ENCODE measurements at places on chromosomes 7 and 10. TPM values are rescaled to one million over a fixed set of nuclear protein-coding genes. Genes with fewer than 3 reads are reported as not detected.
A peak's percentile ranks its signal among the peaks of the same experiment; 100 is the strongest.

EVX1 gene
- not detected for total RNA-seq

FAM180A gene
- not detected for total RNA-seq

MRPL43 gene
- total RNA-seq = 92.1 TPM

WDR86 gene
- 1.0 TPM for total RNA-seq

VSTM4 gene
- total RNA-seq = 7.1 TPM

FAM241B gene
- 1.2 TPM for total RNA-seq

DNA sequence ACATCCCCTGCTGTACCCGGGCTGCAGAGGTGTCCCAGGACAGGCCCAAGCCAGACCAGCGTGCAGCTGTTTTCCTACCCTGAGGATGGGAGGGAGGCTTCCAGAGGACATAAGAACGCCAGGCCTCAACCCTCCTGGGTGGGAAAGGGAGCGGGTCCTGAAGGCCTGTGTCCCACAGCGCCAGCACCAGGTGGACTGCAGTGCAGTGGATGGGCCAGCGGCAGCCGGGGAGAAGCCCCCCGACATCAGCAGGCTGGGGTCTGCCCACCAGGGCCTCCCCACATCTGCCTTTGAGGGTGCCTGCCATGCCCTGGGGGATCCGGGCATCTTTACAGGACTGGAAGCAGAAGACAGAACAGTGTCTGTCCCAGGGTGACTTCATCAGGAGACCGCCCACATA, 22.8 kb upstream of the ZNF716 start:
- DNase-seq = no peak

GRCh38 chr7:106071999-106072714, 40.0 kb downstream of the SYPL1 start:
- DNase-seq = no peak

GRCh38 chr7:155450970-155451801, 6.7 kb upstream of the EN2 start:
- peak; percentile 62 for DNase-seq

GRCh38 chr10:22317076-22317370, 835 bp downstream of the COMMD3 start:
- DNase-seq = no peak

DNA sequence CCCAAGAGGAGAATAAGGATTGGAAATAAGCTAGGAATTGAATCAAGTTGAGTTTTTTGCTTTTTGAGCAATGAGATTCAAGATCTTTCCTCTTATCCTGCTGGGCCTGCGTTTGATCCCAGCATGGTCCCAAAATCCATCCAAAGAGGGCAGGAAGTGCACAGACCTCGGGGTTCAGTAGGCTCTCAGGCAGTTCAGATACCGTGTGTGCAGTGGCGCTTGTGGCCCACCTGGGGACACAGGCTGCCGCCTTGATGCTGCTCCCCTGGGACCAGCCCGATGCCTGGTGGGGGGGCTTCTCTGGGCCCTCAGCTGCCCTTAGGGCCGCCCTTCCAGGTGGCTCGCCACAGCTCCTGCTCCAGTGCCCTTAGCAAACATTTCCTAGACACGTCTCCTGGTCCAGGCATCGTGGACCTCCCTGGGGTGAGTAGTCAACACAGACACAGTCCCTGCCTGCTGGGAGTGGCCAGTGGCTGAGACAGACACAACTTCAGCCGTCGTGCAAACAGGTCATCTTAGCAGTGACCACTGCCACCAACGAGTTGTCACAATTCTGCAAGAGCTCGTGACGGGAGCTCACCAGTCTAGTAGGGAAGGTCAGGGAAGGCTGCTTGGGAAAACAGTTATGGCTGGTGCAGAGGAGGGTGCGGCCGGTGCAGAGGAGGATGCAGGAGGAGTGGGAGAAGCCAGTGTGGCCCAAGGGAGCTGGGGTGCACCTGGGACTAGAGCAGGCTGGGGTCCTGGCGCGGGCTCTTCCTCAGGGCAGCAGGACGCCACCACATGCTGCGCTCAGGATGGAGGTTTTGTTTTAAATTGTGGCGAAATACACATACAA, 21.7 kb upstream of the JAKMIP3 start:
- DNase-seq = no peak

- DNase-seq = no peak
Observed at GRCh38 chr7:129908181-129908580, 44.6 kb downstream of the UBE2H start.

- no peak for DNase-seq
Observed at GRCh38 chr7:132666071-132666773, 90.0 kb upstream of the PLXNA4 start.

- DNase-seq = no peak
Observed at GRCh38 chr7:30906014-30906413, 5.6 kb upstream of the AQP1 start.

DNA sequence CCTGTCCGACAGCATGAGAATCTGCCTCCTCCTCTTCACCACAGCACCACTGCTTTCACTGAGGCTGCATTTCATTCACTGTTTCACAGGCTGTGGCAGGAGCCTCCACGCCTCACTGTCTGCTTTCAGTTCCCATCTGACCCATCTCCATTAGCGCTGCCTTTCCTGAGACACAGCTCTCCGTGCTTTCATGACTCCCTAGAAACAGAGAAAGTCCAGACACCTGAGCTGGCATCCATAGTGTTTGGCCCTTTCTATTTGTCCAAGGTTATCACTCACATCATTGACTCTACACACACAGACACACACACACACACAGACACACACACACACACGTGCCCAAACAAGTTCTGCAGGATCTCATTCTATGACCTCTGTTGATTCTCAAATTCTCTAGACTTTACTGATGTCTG, 5.2 kb downstream of the LGI1 start:
- DNase-seq = no peak

GRCh38 chr7:130070861-130071622, 708 bp downstream of the KLHDC10 start:
- no peak for DNase-seq

GRCh38 chr10:739403-739802, 49.9 kb upstream of the DIP2C start:
- no peak for DNase-seq

DNA sequence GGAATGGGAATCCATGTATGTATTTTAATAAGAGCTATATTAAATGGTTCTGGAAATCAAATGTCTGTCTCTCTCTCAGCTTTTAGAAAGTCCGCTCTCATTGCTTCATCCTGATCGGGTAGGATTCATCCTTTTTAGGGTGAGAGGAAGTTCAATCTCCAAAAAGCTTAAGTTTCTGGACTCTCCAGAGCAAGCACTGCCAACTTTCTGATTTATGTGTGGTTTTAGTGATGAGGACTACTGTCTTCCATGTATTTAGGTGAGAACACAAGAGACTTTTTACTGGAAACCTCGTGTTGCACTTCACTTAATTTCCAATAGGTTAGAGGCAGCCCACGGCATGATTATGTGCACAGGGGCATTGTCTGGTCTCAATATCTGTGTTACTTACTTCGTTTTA, 267.9 kb downstream of the SUGCT start:
- no peak for DNase-seq

GRCh38 chr10:33026422-33026821, 68.4 kb upstream of the ITGB1 start:
- no peak for DNase-seq

DNA sequence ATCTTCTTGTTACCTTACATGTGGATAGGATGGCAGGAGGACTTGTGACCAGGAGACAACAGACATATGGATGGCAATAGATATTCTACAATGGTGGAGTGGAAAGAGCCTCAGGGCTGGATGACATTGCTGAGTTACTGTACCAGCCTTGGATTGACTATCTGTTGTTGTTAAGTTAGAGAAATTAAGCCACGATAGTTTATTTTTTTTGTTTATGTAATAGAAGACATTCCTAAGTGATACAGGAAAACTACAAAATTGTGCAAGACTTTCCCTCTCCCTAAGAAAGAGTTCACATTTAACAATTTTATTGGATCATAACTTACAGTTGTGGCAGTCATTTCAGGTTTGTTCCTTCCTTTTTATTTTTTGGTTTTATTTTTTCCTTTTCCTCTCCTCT, 230.7 kb upstream of the CACNA2D1 start:
- DNase-seq = no peak

DNA sequence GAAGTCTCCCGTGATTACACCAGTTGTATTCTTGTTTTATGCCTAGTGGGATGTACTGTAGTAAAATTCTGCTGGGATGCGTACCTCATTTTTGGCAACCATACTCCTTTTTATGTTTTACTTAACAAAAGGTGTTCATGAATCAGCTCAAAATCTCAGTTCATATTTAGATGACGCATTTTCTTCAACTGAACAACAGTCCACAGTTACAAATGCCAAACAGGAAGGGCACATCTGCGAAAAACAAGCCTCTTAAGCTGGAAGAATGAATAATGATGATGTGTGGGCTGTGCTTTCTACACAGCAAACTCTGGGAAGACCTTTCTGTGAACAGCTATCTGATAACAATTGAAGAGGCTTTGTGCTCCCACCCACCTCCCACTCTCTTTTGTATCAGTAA, 68.4 kb upstream of the NRBF2 start:
- DNase-seq = no peak

- DNase-seq = no peak
Observed at GRCh38 chr10:18364987-18365775, 225.0 kb downstream of the CACNB2 start.

DNA sequence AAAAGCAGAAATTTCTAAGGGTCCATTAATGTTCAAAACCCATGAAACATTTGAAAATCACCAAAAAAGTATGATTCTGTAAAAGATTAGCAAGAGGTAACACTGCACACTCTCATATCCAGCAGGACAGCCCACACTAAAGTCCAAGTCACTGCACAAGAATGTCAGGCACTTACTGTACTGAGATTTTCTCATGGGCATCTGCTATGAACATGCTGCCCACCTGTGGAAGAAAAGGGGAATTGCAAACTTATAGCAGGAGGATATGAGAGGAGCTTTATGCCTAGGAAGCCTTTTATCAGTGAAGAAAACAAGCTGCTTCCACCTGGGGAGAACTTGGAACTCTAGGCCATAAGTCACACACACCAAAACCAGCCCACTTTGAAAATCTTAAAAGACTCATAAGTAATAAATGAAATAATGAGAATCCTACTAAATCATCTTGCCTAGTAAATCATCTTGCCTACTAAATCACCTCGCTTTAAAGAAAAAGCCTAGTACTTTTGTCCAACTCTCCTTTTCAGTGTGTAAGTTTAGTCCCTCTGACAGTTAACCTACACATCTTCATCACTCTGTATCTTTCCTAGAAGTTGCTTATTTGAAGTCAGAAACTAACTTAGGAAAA, 46.1 kb downstream of the ARMH3 start:
- DNase-seq = peak; percentile 76

GRCh38 chr7:113727486-113727885, 191.3 kb downstream of the PPP1R3A start:
- DNase-seq = no peak

DNA sequence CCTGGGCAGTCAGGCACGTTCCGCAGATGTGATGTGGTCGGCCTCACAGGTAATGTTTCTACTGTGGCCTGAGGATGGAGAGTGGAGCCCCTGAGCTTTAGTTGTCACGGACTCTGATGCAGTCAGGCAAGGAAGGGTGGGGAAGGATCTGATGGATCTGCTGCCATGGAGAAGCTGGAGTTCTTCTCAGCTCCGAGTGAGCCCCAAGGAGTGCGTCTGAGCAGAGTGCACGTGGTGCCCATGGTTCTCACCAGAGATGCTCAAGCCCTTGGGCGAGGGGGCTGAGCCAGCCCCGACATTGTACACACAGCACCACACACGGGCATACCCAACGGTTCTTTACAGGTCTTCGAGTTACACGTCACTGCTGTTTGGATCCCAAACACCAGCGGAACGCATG, 192.5 kb downstream of the EBF3 start:
- DNase-seq = no peak

GRCh38 chr10:114306116-114306973, 67.3 kb downstream of the VWA2 start:
- peak; percentile 58 for DNase-seq

DNA sequence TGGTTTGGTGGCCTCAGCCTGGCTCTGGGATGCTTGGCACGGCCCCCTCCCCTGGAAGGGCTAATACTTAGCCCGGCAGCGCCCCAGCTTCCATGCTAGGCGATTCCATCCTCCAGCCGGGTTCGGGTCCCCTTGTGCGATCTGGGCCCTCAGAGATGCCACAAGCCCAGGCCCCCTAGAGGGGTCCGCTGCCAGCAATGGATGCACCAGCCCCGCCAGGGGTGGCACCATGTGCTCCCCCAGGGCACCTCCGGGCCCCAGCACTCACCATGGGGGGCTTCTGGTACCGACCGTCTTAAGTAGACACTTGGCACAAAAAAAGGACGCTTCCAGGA, 125.7 kb upstream of the KCTD7 start:
- DNase-seq = no peak
